NCI-H446 (cell line): ENCODE measurements at places on chromosomes 5 and 9.

GRCh38 chr9:80556631-80557030 lies 984.9 kb downstream of the TLE4 start:
- DNase-seq: no peak

DNA sequence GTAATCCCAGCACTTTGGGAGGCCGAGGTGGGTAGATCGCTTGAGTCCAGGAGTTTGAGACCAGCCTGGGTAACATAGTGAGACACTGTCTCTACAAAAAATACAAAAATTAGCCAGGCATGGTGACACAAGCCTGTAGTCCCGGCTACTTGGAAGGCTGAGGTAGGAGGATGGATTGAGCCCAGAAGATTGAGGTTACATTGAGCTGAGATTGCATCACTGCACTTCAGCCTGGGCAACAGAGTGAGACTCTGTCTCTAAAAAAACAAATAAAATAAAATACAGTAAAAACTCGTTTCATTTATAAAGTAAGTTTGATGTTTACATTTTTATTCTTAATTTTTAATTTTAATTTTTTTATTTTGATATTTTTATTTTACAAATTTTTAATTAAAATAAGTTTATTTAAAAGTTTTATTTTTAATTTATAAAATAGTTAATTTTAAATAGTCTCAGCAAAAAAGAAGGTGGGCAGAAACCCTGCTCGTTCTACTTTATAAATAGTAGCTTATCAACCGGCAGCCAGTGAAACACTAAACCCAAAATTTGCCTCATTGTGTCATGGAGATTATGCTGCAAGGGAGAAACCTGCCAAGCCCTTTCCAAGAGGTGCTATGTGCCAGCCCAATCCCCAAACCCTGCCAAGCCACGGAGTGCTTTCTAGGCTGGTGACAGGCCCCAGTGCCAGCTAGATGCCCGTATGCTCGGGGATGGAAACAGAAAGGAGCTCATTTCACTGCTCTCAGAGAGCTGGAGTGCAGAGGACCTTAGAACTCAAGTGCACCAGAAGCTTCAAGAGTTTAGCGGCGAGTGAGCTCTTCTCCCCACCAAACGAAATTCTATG lies 38.9 kb downstream of the SERINC5 start:
- DNase-seq: peak; percentile 91

DNA sequence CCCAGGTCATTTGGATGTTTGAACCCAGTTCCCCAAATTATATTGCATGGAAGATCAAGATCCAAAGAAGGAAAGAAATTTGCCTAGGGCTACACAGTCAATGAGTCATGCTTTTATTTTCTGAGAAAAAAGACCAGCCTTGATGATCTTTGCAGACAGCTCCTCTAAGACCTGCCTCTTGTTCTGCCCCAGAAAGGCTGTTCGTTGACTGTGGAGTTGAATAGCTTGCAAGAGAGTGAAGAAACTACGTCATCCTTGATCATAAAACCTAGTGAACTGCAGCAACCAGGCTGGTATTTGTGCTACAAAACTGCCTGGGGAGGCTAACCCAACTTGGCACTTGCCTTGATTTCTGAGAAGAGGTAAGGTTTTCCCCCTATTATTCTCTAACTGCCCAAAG lies 263.9 kb downstream of the PAPPA start:
- DNase-seq: no peak

DNA sequence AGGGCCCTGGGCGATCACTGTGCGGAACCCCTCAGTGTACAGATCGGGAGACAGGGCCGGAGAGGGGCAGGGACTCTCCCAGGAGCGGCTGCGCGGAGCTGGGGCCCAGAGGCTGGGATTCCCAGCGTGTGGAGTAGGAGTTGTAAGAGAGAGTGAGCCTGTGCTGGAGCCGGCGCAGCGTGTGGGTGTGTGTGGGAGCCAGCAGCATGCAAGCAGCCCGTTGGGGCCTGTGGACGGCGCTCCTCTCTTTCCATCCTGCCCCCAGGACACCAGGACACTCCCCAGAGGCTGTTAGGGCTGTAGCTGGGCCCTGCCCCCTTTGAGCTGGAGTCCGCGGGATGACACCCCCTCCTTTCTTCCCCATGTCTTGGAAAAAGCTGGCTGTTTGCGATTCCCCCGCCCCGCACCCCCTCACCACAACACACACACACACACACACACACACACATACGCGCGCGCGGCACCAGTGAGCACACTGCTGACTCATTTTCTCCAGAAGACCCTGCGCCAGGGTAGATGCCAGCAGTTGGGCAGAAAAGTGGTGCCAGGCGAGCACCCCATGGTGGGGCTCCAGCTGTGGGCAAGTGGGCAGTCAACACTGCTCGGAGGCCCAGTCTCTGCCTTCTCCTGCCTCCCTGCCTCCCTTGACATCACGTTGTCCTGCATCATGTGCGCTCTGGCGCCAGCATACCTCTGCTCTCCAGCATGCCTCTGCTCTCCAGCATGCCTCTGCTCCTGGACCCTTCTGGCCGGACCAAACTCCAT lies 1.5 kb downstream of the COL27A1 start:
- DNase-seq: no peak

DNA sequence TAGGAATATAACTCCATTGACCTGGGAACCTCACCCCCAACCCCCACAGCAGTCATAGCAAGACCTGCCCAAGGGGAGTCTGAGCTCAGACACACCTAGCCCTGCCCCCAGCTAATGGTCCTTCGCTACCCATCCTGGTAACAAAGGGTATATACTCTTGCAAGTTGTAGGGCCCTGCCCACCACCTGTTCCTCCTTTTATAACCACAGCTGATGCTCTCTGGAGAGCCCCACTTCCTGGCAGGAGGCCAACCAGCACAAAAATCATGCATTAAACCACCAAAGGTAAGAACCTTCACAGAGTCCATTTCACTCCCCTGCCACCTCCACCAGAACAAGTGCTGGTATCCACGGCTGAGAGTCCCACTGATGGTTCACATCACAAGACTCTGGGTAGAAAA lies 1195.3 kb upstream of the SEMA6A start:
- no peak for DNase-seq

GRCh38 chr5:54120473-54120872 lies 189.9 kb downstream of the ARL15 start:
- no peak for DNase-seq

- no peak for DNase-seq
Measured at GRCh38 chr9:87792831-87793288, 66.9 kb downstream of the CTSL start.

DNA sequence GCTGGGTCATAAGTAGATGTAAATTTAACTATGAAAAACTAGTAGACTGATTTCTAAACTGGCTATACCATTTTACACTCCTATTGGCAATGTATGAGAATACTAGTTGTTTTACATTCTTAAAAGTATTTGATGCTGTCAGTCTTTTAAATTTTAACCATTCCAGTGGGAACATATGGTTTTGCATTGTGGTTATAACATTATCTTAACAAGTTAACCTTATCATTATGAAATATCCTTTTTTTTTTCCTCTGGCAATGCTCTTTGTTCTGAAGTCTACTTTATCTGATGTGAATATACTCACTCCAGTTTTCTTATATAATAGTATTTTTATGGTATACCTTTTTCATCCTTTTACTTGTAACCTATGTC lies 548.9 kb upstream of the CLINT1 start:
- no peak for DNase-seq

GRCh38 chr9:35828716-35829083 lies at the start of gene FAM221B:
FAM221B (minus strand) TSS chr9:35828732; CDS start chr9:35826161, 2,571 bp downstream.
- peak; percentile 38 for DNase-seq

DNA sequence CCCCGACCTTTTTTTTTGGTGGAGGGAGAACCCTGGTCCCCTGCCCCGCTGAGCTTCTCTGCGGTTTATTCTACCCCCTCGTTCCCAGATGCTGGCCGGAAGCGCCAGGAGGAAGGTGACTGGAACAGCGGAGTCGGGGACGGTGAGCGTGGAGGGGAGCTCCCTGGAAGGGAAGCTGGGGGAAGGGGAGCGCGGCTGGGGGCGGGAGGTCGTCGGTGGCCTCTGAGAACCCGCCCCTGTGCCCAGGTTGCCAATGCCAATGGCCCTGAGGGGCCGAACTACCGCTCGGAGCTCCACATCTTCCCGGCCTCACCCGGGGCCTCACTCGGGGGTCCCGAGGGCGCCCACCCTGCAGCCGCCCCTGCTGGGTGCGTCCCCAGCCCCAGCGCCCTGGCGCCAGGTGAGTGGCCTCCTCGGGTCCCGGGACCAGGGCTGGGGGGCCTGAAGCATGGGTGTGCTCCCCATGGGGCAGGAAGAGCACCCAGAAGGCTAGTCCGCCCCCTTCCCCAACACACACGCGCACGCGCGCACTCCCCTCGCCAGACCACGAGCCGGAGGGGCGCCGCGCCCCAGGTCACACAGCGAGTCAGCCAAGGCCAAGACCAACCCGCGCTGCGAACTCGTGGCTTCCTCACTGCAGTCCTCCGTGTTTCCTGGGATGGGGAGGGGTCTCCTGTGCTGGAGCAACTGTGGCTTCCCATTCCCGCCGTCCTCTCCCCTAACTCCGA lies 10.6 kb downstream of the MYOZ3 start:
- no peak for DNase-seq

DNA sequence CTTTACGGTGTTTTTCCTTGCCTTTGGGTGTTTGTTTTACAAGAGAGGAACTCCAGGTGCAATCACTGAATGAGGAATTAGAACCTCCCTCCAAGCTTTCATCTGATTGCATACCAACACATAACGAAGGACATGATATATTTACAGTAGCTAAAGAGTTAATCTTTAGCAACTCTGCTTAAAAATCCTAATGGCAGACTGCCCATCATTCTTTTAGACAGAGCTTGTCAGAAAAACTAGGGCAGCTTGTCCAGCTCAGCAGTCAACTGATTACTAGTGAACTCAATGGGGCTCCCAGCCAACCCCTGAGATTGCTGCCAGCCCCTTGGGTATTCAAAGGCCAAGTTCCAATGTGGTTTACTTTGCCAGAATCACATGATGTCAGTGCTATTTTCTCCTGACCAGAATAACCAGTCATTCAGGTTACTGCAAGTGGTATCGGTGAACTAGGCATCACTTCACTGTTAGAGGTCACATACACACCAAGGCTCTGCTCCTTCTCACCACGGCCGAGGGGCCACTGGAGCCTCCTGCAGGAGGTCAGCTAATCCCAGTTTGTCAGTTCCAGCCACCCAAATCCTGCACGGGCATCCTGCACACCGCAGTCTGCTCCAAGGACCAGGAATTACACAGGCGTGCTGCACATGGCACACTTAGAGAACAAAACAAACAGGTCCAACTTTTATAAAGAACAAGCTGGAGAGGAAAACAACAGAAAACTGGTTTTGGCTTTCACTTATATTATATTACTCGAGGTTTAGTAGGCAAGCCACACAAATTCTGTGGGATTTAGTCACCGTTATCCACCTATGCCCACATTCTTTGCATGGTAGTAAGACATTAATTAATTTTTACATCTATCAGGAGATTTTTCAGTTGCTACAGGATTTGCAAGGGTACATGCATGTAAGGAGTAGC lies 62.5 kb downstream of the NFIB start:
- DNase-seq: peak; percentile 100

DNA sequence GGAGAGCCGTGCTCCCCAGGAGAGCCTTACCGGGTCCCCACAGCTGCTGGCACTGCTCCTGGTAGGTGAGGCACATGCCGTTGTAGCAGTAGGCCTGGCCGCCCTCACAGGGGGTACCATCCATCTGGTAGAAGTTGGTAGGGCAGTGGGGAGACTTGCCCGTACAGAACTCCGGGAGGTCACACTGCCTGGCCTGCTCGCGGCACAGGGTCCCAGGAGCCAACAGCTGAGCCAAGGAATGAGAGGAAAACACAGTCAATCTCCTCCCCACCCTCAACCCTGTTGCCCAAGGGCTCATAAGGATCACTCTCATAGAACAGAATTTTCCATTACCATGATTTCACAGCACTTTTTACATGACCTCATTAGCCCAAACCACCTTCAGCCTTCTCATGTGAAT lies 36.9 kb downstream of the NIPAL4 start:
- DNase-seq: no peak

GRCh38 chr5:131593921-131594320 lies 41.1 kb downstream of the RAPGEF6 start:
- DNase-seq: no peak

GRCh38 chr5:53092242-53092641 lies 17.3 kb downstream of the MOCS2 start:
- no peak for DNase-seq
